Activated naive CD4-positive, alpha-beta T cell (primary cell): ENCODE measurements at places on chromosomes 7 and 10.

- no peak for DNase-seq
These were observed 283.7 kb upstream of the PODXL start for GRCh38 chr7:131839967-131840690.

GRCh38 chr10:129790715-129791446 is 173.2 kb downstream of the EBF3 start:
- DNase-seq: no peak

DNA sequence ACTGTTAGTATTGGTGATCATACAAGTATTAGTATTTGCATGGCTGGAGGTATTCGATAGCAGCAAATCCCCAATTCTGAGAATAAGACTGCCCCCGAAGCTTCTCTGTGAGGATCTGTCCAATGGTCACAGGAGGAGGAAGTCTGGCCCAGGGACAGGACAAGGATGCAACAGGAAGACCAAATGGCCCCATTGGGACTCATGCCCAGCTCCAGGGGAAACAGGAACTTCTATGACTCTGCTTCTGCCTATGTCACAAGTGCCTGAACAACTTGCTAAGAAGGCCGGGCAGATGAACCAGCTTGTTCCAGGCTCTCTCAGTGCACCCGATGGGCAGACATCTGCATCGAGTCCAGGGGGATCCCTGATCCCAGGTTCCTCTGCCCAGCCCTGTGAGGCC is 172.0 kb upstream of the GRB10 start:
- no peak for DNase-seq

DNA sequence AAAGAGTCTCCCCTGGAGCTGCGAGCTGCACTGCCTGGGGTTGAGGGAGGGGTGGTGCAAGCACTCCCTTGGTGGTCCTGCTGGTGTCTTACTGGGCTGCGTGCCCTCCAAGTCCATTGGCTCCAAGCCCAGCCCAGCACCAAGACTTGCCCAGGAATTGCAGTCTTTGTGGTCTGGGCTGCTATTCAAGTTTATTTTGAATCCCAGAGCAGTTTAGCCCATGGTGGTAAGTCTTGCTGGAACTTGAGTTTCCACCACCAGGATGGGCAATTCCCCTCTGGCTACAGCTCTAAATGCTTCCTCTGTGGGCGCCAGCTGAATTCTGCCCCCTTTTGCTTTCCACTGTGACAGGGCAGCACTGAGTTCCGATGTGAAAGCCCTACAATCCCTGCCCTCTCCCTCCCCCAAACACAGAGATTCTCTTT is 25.1 kb downstream of the GALNT11 start:
- no peak for DNase-seq

- no peak for DNase-seq
These were observed 65.0 kb upstream of the IL6 start for GRCh38 chr7:22662036-22662435.

GRCh38 chr7:135200821-135201331 is 10.4 kb downstream of the WDR91 start:
- DNase-seq: no peak
